Epithelial cell of alveolus of lung (primary cell): ENCODE measurements at places on chromosomes 2 and 18. TPM values are rescaled to one million over a fixed set of nuclear protein-coding genes. Genes with fewer than 3 reads are reported as not detected.

Gene SCN2A
- total RNA-seq: 0.08 and 0.26 TPM in 2 replicates

Gene POTEJ
- not detected in 2 replicates for total RNA-seq

Gene GALNT14
- 0.56 and 3.4 TPM in 2 replicates for total RNA-seq

Gene B3GNT7
- total RNA-seq: 0.80 and 1.3 TPM in 2 replicates

Gene GPR55
- total RNA-seq: not detected in 2 replicates

Gene THSD7B
- 0.13 TPM in 1 of 2 replicates, not detected in the other for total RNA-seq

Gene RUFY4
- total RNA-seq: not detected in 2 replicates

Gene XRCC5
- 195 and 228 TPM in 2 replicates for total RNA-seq

Gene CNTNAP5
- not detected in 2 replicates for total RNA-seq

Gene GALNT5
- 5.3 and 7.6 TPM in 2 replicates for total RNA-seq

Gene SP5
- total RNA-seq: not detected in 2 replicates

Gene DSC1
- total RNA-seq: not detected in 2 replicates

Gene CPS1
- total RNA-seq: 13.4 and 23.7 TPM in 2 replicates

Gene TMEM163
- total RNA-seq: 0.13 TPM in 1 of 2 replicates, not detected in the other

Gene PSD4
- total RNA-seq: 8.3 and 14.8 TPM in 2 replicates

Gene RTP5
- total RNA-seq: not detected in 2 replicates

Gene TMEM169
- 0.16 and 0.65 TPM in 2 replicates for total RNA-seq

Gene ABCB11
- not detected in 2 replicates for total RNA-seq

Gene DSG1
- not detected in 2 replicates for total RNA-seq

Gene MARS2
- total RNA-seq: 4.7 and 5.4 TPM in 2 replicates

Gene FBLN7
- 0.52 and 1.8 TPM in 2 replicates for total RNA-seq
